ENCODE measurements at places on chromosomes 1 and 21.

DNA sequence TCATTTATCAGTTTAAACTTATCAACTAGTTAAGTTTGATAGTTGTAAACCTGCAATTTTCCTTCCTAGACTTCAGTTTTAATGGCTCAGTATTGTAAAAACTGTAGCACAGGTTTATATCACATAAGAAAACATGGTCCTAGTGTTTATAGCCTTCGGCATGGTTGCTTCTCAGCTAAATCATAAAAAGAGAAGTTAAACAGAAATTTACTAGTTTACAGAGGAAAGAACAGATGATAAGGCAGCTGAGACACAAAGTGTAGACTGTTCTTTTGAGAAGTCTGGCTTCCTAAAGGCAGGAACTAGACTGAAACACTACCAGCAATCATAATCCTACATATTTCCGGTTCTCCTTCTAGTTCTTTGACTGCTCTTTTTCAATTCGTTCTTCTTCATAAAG, 39.8 kb downstream of the WNT2B start:
- DNase-seq: no peak

GRCh38 chr1:58441699-58442098, 104.8 kb downstream of the OMA1 start:
- no peak for DNase-seq

GRCh38 chr21:41602531-41602930, 94.6 kb upstream of the TMPRSS2 start:
- DNase-seq: no peak

DNA sequence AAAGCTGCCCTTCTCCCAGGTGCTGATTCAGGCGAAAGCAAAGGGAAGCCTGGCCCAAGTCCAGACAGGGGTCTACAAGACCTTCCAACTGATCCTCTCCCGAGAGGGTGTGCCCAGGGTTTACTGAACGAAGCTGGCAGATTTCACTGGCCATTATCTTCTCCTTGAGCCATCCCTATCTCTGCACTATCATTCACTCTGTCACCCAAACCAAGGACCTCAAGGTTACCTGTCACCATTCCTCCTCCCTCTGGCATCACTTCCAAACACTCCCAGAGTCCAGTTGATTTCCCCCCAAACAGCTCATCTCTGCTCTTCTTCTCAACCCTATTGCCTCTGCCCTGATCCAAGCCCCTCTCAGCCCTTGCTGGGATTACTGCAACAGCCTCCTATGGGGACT, 4.9 kb downstream of the STK40 start:
- DNase-seq: no peak

GRCh38 chr1:90800012-90800717, 83.1 kb upstream of the BARHL2 start:
- no peak for DNase-seq
